Right forelimb (tissue), 1 donor: ENCODE measurements at places on chromosomes 1 and 21.

GRCh38 chr1:206538086-206538770, 30.9 kb downstream of the RASSF5 start:
- no peak for DNase-seq

DNA sequence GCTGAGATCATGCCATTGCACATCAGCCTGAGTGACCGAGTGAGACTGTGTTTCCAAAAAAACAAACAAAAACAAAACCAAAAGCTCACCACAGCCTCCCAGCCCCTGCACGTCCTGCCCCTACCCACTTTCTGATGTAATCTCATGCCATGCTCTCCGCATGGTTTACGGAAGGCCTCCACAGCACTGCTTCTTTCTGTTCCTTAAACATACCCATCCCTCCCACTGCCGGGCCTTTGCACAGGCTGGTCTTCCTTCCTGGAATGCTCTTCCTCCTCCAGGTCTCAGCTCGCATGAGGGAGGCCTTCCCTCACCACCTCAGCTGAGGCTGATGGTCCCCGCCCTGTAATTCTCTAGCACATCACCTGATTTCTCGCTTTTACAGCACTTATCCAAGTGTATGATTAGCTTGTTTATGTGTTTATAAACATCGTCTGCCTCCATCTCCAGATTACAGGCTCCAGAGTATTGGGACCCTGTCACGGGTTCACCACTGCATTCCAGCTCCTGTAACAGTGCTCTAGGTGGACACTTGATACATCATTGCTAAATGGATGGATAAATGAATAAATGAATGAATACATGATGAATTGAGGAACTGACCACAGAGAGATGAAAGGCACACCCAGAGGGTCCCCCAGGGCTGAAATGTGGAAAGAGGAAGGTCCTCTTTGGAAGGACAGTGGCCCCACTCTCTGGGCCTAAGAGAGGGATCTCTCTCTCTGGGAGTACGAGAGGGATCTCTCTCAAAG, 22.1 kb downstream of the TCEA3 start:
- DNase-seq = no peak

DNA sequence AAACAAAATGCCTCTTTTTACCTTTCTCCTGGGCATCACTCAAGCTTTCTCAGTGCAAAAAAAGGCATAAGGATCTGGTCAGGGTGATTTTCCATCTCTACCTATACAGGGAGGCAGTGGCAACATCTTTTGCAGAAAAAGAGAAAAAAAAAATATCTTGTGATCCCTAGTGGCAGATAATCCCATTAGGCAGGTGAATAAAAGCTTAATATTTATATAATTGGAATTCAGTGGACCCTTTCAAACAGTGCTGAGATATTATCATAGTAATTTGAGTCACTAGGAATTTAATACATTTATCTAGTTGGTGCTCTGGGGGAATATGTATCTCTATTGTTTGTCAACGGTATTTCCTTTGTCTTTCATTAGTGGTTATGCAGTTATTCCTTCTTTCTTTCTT, 29.9 kb upstream of the CXADR start:
- no peak for DNase-seq

- DNase-seq = no peak
Observed at GRCh38 chr1:198901266-198901665, 262.4 kb downstream of the PTPRC start.

DNA sequence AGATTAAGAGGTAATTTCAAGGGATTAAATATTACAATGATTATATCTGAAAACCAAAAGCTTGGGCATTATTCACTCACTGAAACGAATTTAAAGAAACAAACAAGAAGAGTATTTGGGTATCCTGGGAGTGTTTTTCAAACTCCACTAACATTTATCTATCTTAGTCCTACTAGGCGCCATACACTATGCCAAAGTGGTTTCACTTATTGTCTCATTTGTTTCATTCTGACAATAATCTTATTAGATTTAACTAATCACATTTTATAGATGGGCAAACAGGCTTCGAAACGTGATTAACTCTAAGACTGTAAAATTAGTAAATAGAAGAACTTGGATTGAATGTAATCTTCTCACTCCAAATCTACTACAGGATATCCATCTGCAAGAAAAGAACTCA, 25.4 kb downstream of the ASH1L start:
- no peak for DNase-seq

GRCh38 chr1:13224480-13225060, 1.4 kb downstream of the PRAMEF18 start:
- no peak for DNase-seq

DNA sequence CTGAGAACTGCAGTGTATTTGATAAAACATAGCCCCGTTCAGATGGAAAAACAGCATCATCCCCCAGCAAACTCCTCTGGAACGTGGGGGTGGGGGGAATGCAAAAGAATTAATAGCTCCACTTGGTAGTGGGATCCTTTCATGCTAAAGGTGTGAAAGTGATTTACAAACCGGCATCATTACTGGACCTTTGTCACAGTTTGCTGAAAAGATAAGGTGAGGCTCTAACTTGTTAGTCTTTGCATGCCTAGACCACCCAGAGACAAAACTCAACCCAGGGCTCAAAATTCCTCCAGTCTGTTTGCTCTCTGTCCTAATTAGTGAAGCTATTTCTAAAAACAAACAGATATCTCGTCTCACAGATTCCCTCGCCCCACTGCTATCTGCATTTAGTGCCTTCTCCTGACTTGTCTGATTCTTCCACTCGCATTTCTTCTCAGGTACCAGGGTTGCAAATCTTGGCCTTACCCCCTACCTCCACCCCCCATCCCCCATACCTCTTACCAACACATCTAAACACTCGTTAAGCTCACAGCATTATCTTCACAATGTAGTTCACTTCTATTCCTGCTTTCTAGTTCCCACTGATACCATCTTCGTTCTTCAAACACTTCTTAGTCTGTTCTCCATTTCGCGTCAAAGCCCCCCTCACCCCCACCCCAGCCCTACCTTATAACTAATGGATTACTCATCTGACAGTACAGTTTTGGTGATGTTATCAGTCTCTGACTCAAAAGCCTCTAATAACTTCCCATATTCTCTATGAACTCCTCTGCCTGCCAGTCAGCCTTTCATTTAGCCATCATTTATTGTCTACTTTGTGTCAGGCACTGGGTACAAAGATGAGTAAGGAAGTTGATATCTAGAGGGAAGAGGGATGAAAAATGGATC, 11.8 kb downstream of the IER5 start:
- DNase-seq = no peak

- DNase-seq = no peak
Observed at GRCh38 chr1:115184260-115184950, 95.1 kb upstream of the TSPAN2 start.

- DNase-seq = peak; percentile 68
Observed at GRCh38 chr1:116498789-116499628, 71.8 kb downstream of the CD58 start.

- DNase-seq = no peak
Observed at GRCh38 chr1:119011116-119011515, 23.0 kb upstream of the TBX15 start.

- no peak for DNase-seq
Observed at GRCh38 chr1:110743397-110743796, 68.7 kb upstream of the KCNA3 start.

GRCh38 chr1:10771789-10772188, 24.7 kb downstream of the CASZ1 start:
- DNase-seq = no peak

GRCh38 chr1:46646331-46646730, 21.8 kb downstream of the ATPAF1 start:
- no peak for DNase-seq

DNA sequence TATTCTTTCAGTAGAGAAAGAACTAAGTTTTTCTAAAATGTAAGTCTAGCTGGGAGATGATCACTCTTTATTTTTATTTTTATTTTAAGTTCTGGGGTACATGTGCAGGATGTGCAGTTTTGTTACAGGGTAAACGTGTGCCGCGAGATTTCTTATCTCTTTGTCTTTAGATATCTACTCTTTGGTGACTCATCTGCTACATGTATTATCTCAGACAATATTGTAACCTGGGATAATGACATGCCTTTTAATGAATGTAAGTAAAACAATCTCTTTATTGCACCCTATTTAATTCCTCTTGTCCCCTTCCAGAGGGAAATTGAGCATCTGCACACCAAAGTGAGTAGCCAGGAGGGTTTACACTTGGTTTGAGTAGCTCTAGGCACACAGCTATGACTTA, 9.4 kb downstream of the CR2 start:
- no peak for DNase-seq

GRCh38 chr1:32779242-32779641, 37.9 kb downstream of the YARS1 start:
- no peak for DNase-seq

GRCh38 chr1:88867743-88868521, 23.4 kb downstream of the GTF2B start:
- DNase-seq = no peak

DNA sequence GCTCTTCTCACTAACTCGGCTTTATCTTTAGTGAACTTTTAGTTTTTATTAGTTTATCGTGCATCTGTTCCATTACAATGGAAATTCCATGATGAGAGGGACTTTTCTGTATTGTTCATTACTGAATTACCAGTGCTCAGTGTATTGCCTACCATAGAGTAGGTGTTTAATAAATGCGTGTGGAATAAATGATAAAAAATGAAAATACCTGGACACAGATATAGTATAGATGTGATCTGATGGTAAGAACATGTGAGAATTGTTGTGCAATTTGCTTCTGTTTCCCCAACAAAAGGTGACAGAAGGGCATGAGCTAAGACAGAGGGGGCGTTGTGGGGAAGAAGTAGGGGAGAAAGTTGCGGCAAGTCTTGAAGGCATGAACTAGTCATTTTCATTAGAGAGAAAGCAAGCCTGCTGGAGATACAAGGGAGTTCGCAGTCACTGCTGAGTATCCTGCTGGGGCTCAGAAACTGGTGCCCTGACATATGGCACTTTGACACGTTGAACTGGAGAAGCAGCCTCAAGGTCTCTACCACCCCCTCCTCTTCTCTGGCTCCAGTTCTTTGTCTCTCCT, 5.6 kb upstream of the COG2 start:
- no peak for DNase-seq

GRCh38 chr1:154501423-154502065, 475 bp upstream of the TDRD10 start:
- peak; percentile 47 for DNase-seq

DNA sequence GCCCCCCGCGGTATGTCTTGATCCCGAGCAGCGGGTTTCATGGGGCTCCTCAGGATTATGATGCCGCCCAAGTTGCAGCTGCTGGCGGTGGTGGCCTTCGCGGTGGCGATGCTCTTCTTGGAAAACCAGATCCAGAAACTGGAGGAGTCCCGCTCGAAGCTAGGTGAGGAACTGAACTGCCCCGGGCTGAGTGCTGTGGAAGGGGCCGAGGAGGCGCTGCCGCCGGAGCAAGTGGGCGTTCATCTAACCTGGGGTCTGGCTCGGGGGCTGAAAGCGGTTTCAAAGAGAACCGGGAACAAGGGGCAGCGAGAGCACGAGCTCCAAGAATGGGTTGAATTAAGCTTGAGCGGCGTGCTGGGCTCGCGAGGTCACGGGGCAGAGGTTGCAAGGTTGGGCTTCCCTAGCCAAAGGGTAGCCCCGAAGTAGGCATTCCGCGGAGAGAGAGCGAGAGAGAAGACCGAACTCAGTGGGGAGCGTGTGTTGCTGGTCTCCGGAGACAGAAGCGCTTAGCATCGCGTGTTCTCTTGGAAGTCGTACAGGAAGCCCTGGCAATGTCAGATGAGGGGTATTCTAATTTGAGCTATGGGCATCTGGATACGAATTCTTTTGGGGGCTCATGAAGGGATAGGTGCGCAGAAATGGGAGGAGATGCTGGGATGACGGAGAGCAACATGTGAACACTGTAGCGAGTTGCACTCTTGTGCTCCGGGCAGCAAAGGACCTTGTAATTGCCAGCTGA, 732 bp downstream of the HS2ST1 start:
- DNase-seq = peak; percentile 72

- DNase-seq = no peak
Observed at GRCh38 chr1:66214901-66215300, 319.1 kb upstream of the SGIP1 start.

GRCh38 chr1:11486231-11487009, 7.5 kb downstream of the DISP3 start:
- DNase-seq = peak; percentile 35

GRCh38 chr1:145935708-145936107, 8.4 kb upstream of the RBM8A start:
- DNase-seq = no peak

- no peak for DNase-seq
Observed at GRCh38 chr21:15682186-15682895, 47.4 kb upstream of the USP25 start.

DNA sequence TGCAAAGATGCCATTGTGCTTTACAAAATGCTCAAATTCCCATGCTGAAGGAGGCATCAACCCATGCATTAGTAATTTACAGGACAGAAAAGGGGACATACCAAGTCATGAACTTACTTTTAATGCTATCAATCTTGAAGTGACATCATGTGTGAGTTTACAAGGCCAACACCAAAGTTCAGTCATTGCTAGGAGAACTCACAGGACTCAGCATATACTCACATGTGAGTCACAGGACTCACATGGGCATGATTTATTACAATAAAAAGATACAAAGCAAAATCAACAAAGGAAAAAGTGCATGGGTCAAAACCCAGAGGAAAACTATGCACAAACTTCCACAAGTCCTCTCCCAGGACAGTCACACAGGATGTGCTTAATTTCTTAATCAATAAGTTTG, 1656.0 kb downstream of the MRPL39 start:
- DNase-seq = no peak

GRCh38 chr1:161502641-161503393, 2.4 kb upstream of the FCGR2A start:
- no peak for DNase-seq

- DNase-seq = no peak
Observed at GRCh38 chr21:46619846-46620245, 15.0 kb upstream of the S100B start.

DNA sequence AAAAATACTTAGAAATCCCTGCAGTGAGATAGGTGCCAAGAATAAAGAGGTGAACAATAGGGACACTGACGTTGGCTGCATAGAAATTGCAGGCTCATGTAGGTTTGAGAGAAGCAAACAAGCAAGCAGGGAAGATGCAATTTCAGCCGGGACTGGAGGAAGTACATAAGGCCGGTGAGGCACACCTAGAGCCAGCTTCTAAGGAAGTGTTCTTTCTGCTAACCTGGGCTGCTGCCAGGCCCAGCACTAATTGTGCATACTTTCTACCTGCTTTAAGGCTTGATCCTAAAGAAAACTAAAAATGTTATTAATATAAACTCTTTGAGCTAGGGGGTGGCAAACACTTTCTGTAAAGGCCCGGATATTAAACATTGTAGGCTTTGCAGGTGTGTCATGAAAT, 71.0 kb downstream of the LMO4 start:
- DNase-seq = no peak

- no peak for DNase-seq
Observed at GRCh38 chr1:38336961-38337360, 290.4 kb upstream of the POU3F1 start.

DNA sequence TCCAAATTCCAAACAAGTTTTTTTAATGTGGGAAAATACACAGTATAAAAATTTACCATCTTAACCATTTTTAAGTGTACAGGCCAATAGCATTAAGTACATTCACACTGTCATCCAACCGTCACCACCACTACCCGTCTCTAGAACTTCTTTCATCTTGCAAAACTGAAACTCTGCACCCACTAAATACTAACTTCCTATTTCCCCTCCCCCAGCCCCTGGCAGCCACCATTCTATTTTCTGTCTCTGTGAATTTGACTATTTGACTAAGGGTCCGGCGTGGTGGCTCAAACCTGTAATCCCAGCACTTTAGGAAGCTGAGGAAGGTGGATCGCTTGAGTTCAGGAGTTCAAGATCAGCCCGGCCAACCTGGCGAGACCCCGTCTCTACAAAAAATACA, 36.1 kb downstream of the CLSTN1 start:
- DNase-seq = no peak

- no peak for DNase-seq
Observed at GRCh38 chr1:26970810-26971209, 10.5 kb upstream of the KDF1 start.
